ENCODE measurements at places on chromosomes 12 and 14. TPM values are rescaled to one million over a fixed set of nuclear protein-coding genes. Genes with fewer than 3 reads are reported as not detected.

The CREBL2 gene
- 13.9 TPM for total RNA-seq

The SLC5A8 gene
- total RNA-seq: not detected

DNA sequence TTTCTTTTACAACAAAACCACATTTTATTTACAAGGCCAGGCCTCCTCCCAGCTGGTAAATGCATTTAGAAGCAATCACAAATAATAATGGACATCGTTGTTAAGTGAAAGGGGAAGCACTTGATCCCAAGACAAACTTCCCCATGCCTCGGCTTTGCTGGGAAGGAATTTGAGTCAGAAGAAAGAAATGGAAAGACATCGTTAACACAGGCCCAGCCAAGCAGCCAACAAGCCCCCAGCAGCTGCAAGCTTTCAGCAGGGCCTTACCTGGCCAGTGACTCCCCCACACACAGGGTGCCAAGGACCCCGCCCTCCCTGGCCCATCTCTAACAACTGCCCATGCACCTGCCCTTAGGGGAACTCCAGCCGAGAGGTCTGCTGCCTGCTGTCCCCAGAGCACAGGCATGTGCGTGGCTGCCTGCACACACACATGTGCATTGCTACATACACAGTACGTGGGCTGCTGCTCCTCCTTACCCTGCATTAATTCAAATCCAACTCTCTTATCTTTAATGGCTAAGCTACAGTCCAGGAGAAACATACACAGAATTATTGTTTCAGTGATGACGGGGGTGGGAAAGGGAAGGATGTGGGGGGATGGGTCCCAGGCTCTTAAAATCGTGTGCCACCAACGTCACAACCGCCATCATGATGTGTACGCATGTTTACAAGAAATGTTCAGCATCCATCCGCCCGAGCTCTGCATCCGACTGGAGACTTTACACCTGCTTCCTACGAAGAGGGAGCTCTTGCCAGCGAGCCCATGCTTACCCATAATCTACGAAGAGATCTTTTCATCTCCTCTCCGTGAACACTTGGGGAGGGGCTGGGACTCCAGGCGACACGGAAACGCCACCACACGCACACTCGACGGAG, 9.8 kb downstream of the BCL11B start:
- peak; percentile 64 for DNase-seq
- peaks cover 59% of the 10 kb centered on the region for H3K36me3 ChIP-seq
- H3K27me3 ChIP-seq: no peaks in the 10 kb centered on the region
- peak overlapping the region; percentile 89 for H3K4me3 ChIP-seq

DNA sequence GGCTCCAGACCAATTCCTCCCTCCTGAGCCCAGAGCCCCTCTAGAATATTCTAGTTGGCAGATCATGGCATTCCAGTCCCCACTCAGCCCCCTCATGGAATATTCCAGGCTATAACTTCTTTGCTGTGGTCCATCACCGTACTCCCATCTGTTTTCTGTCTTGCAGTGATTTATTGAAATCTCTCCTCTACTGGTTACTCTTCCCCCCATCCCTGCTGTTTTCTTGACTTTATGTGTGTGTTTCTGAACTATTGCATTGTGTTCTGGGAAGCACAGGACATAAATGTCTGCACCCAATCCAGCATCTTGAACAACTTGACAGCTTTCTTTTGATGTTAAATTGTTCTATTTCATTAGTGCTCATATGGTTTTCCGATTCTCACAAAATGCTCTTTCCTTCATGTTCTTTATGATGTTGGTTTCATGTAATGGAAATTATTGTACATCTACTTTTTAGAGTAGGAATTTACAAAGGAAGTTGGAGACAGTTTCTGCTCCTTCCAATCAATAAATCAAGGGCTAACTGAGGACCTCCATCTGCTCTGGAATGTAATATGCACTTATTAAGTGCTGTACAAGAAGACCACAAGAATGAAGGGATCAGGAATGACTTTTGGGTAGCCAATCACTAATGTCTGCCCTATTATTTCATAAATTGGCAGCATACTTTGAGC, 26.3 kb downstream of the PDE6H start:
- no peaks in the 10 kb centered on the region for H3K36me3 ChIP-seq
- no peak overlapping the region for H3K4me3 ChIP-seq
- H3K4me1 ChIP-seq: peaks cover 15% of the 10 kb centered on the region
- DNase-seq: no peak
- H3K27me3 ChIP-seq: peaks cover 7% of the 10 kb centered on the region

DNA sequence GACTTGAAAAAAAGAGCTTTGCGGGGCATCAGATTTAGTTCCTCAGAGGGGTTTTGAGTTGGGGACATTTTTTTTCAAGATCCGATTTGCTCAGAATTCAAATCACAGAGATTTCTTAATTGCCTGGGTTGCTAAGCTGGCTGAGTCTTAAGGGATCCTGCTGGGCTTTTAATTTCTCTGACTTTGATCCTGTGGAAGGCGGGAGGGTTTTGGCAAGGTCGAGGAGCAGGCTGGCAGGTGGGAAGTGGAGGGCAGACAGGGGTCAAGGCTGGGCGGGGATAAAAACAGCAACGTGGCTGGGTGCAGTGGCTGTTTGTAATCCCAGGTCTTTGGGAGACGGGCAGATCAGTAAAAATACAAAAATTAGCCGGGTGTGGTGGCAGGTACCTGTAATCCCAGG, 33.5 kb upstream of the CCDC63 start:
- H3K36me3 ChIP-seq: no peaks in the 10 kb centered on the region
- H3K27ac ChIP-seq: no peak overlapping the region
- no peak for DNase-seq
- no peak overlapping the region for H3K4me3 ChIP-seq
- peaks cover 12% of the 10 kb centered on the region for H3K27me3 ChIP-seq
- peaks cover 6% of the 10 kb centered on the region for H3K4me1 ChIP-seq

DNA sequence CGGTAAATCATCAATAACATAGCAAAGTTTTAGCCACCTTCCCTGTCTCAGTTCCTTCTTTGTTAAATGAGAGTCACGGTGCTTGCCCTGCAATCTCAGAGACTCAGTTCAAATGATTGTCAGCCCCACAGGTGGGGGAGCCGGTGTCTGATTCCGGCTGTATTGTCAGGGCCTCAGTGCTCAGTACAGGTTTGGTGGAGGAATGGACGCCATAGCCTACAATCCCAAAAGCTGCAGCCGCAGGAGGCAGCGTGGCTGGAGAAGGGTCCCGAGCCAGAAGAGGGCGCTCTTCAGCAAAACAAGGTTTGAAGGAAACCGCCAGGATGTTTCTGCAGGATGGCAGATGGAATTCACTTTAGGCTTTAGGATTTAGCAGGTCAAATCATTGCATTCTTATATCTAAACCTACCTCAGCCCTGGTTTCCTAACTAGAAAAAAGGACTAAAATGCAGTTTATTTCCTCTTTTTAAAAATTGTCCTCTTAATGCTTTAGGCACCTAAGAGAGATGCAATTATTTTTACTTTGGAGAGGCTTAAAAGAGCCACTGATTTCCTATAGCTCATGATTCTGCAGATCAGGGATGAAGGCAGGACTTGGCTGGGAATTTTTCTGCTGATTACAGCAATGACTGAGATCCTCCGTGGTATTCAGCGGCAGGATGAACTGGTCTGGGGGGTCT, 29.2 kb downstream of the FOS start:
- no peak overlapping the region for H3K27ac ChIP-seq
- peak; percentile 67 for DNase-seq
- peaks cover 5% of the 10 kb centered on the region for H3K27me3 ChIP-seq
- H3K4me3 ChIP-seq: no peak overlapping the region
- H3K36me3 ChIP-seq: no peaks in the 10 kb centered on the region
